ENCODE measurements at places on chromosomes 6 and 20.

GRCh38 chr20:63106108-63106764, 99.5 kb upstream of the BHLHE23 start:
- DNase-seq, result no peak

- DNase-seq, result no peak
Observed at GRCh38 chr6:2725999-2726567, 24.6 kb downstream of the MYLK4 start.

- DNase-seq, result no peak
Observed at GRCh38 chr6:39104528-39104927, 10.5 kb downstream of the SAYSD1 start.

DNA sequence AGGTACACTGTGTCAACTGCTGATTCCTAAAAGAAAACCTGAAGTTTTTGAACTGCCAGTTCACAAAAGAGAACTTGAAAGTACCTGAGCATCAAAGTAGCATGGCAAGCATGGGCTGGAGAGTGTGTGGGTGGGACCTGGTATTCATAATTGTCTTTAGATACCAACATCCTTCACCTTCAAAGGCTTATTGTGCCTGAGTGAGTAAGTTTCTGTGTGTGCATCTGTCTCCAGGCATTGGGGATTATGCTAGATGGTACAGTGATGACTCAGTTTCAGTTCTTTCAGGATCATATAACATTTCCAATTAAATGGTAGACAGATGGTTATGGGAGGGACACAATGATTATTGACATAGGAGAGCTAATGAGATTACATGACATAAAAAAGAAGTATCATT, 238.5 kb downstream of the ZFAND3 start:
- no peak for DNase-seq

- no peak for DNase-seq
Observed at GRCh38 chr6:150775415-150776203, 89.9 kb upstream of the MTHFD1L start.

- no peak for DNase-seq
Observed at GRCh38 chr20:18287546-18287914, 797 bp upstream of the ZNF133 start.

DNA sequence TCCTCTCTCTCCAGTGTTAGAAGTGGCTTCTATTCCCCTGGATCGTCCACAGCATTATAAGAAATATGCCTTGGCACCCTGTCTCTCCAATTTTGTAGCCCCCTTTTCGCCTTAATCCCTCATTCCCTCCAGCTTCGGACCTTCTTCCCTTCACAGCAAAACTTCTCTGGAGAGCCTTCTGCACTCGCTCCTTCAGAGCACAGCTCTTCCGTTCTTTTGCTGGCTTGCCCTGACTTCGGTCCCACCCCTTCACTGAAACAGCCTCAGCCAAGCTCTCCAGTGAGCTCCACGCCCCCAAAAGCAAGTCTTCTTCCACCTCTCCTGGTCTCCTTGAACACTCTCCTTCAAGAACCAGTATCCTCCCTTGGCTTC, 134.7 kb upstream of the RNF24 start:
- DNase-seq, result no peak

GRCh38 chr6:3438190-3439167, 18.4 kb downstream of the SLC22A23 start:
- DNase-seq, result no peak

- DNase-seq, result no peak
Observed at GRCh38 chr20:33145521-33145920, 22.4 kb upstream of the BPIFA2 start.

Measured in activated gamma-delta T cell (primary cell).